ENCODE measurements at places on chromosomes 11 and 22.

- H3K36me3 ChIP-seq = no peaks in the 10 kb centered on the region
- H3K27ac ChIP-seq = no peak overlapping the region
- no peaks in the 10 kb centered on the region for H3K4me1 ChIP-seq
- no peaks in the 10 kb centered on the region for H3K27me3 ChIP-seq
- no peak for DNase-seq
- no peak overlapping the region for H3K4me3 ChIP-seq
These were observed 41.3 kb downstream of the NEU3 start for GRCh38 chr11:75029836-75030631.

DNA sequence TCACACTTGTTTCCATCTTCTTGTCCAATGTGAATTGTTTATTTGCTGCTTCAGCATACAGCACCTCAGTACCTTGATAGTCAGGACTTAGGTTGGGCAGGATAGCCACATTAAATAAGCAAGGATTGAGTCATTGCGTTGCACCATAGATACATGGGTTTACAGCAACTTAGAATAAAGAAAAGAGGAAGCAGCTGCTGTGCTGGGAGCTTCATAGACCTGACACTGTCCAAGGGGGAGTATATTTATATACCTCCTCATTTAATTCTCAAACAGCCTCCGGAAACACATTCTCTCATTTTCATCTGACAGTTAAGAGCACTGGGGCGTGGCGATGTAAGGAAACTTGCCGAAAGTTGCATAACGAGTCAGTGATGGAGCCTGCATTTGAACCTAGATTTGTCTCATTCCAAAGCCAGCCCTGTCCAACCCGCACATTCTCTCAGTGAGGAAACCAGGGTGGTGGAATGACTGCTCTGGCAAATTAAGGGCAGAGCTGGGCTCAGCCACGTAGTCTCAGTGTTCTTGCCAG lies 42.2 kb downstream of the UBASH3B start:
- peak overlapping the region; percentile 92 for H3K27ac ChIP-seq
- H3K4me1 ChIP-seq = peaks cover 52% of the 10 kb centered on the region
- H3K27me3 ChIP-seq = no peaks in the 10 kb centered on the region
- H3K4me3 ChIP-seq = peak overlapping the region; percentile 46

- H3K36me3 ChIP-seq = no peaks in the 10 kb centered on the region
- H3K4me3 ChIP-seq = no peak overlapping the region
- H3K27me3 ChIP-seq = peaks cover 10% of the 10 kb centered on the region
These were observed 5.5 kb upstream of the GAB4 start for GRCh38 chr22:17013396-17014100.

GRCh38 chr22:42154293-42155052 lies 23.9 kb upstream of the CYP2D6 start:
- no peak for DNase-seq
- no peak overlapping the region for H3K27ac ChIP-seq
- H3K27me3 ChIP-seq = no peaks in the 10 kb centered on the region
- peaks cover 9% of the 10 kb centered on the region for H3K36me3 ChIP-seq
- no peaks in the 10 kb centered on the region for H3K4me1 ChIP-seq
- no peak overlapping the region for H3K4me3 ChIP-seq

DNA sequence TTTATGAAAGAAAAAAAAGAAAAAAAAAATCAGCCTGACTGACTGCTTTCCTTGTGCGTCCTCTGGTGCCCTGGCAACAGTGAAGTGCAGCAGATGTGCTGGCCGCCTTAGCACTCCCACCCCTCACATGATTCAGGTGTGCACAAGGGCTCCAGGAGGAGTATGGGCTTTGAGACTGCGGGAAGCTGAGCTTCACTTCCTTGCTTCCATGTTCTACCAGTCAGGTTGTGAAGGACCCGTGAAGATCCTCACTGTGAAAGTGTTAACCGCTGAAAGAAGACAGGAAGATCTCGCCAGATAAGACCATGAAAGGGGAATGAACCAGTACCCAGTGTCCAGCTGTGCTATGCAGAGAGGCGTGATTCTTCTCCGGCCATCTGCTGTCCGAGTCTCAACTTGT lies 48.2 kb downstream of the HIRA start:
- H3K36me3 ChIP-seq = peaks cover 53% of the 10 kb centered on the region
- H3K27ac ChIP-seq = no peak overlapping the region
- no peak for DNase-seq
- no peak overlapping the region for H3K4me3 ChIP-seq
- no peaks in the 10 kb centered on the region for H3K4me1 ChIP-seq

DNA sequence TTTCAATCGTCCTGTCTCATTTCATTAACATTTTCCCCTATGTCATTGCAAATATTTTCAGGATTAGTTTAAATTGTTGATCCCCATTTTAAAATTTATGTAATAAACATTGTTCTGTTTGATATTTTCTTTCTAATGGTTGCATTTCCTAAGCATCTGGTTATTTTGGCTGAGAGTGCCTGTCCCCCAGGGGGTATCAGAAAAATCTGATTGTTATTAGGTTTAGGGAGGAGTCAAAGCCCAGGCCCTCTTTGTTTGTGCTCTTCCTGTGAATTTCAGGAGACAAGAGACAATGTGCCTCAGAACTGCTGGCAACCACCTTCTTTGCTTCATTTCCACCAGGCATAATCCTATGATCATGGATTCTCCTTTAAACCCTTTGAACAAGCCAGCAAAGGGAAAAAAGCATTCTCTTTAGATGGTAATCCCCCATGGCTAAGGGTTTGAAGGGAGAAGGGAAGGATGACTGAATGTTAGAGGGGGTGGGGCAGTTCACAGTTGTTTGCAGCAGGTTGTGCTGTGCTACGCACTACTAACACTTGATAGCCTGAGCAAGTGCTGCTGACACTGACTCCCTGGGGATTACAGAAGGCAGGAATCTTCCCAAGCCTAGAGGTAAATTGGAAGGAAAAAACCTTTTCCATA lies 462.4 kb upstream of the LRRC4C start:
- no peak for DNase-seq
- no peak overlapping the region for H3K27ac ChIP-seq
- H3K36me3 ChIP-seq = no peaks in the 10 kb centered on the region
- H3K4me3 ChIP-seq = no peak overlapping the region

DNA sequence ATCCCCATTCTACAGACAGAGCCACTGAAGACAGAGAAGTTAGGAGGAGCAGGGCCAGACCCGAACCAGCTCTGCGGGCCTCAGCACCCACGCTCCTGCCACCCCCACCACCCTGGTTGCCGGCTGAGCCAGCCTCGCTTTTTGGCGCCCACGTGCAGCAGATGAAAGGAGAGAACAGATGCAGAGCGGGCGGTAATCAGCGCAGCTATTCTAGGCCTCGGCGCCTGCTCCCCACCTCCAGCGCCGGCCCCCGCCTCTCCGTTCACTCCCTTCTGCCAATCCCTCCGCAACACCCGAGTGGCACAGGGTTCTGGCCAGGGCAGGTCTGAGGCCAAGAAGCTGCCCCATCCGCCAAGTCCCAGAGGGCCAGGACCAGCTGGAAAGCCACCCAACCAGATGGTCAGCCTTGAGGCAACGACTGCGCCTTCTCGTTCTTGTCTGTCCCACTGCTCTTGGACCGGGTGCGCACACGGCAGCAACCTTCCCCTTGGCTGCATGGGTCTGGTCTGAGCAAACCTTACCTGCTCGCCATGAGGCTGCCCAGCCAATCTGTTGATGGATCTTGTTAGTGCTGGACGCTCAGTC lies 16.8 kb downstream of the DNAL4 start:
- no peak overlapping the region for H3K4me3 ChIP-seq
- H3K36me3 ChIP-seq = no peaks in the 10 kb centered on the region
- no peaks in the 10 kb centered on the region for H3K27me3 ChIP-seq

GRCh38 chr11:45025716-45026492 lies 75.2 kb upstream of the TP53I11 start:
- no peak overlapping the region for H3K27ac ChIP-seq
- DNase-seq = no peak
- peaks cover 10% of the 10 kb centered on the region for H3K4me1 ChIP-seq
- no peaks in the 10 kb centered on the region for H3K36me3 ChIP-seq

GRCh38 chr11:13016415-13016814 lies 7.3 kb downstream of the RASSF10 start:
- peaks cover 46% of the 10 kb centered on the region for H3K27me3 ChIP-seq
- H3K4me3 ChIP-seq = no peak overlapping the region
- H3K4me1 ChIP-seq = no peaks in the 10 kb centered on the region
- no peak for DNase-seq

GRCh38 chr11:95575517-95575916 lies 214.1 kb downstream of the FAM76B start:
- no peak overlapping the region for H3K27ac ChIP-seq
- no peaks in the 10 kb centered on the region for H3K4me1 ChIP-seq
- H3K27me3 ChIP-seq = no peaks in the 10 kb centered on the region
- no peak overlapping the region for H3K4me3 ChIP-seq
- no peaks in the 10 kb centered on the region for H3K36me3 ChIP-seq

DNA sequence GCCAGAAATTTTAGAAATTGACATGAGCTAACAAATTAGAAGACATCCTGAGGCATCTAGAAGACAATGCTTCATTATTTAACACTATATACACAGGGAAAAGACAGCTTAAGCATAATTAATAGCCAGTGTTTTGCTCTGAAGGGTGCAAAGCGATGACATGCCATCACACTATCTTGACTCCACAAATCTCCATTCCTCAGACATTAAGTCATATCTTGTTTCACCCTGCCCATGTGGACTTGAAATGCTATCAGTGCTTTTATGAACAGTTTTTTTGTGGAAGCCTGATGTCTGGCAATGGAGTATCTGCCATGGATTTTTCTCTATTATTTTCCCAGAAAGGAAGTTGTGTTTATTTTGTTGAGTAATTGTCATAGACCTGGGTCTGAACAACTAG lies 2.3 kb downstream of the CARD18 start:
- no peak for DNase-seq
- no peak overlapping the region for H3K4me3 ChIP-seq
- no peaks in the 10 kb centered on the region for H3K36me3 ChIP-seq

- no peak for DNase-seq
- H3K27ac ChIP-seq = no peak overlapping the region
- H3K36me3 ChIP-seq = no peaks in the 10 kb centered on the region
- H3K27me3 ChIP-seq = peaks cover 3% of the 10 kb centered on the region
- no peak overlapping the region for H3K4me3 ChIP-seq
- no peaks in the 10 kb centered on the region for H3K4me1 ChIP-seq
These were observed 9.2 kb downstream of the OR8B4 start for GRCh38 chr11:124415356-124415923.

- H3K27ac ChIP-seq = no peak overlapping the region
- H3K4me1 ChIP-seq = no peaks in the 10 kb centered on the region
- no peak for DNase-seq
- no peaks in the 10 kb centered on the region for H3K27me3 ChIP-seq
These were observed 675.3 kb downstream of the BRD1 start for GRCh38 chr22:49152127-49152938.

DNA sequence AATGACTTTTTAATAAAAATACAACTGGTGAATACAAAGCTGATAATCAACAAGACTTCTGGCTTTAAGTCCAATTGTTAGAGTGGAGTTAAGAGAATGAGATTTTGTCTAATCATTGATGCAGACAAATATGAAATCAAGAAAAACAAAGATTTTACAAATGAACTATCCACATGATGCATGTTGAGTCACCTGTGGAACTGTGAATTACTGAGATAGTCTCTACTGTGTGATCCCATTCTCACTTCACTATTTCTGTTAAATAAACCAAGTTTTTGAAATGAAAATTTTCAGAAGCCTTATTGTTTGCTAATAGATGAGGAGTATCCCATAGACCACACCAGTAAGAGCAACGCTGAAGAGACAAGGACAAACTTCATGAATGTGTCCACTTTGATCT lies 8.4 kb upstream of the CTSC start:
- no peak for DNase-seq
- H3K27ac ChIP-seq = no peak overlapping the region
- no peaks in the 10 kb centered on the region for H3K27me3 ChIP-seq
- H3K4me1 ChIP-seq = peaks cover 27% of the 10 kb centered on the region

GRCh38 chr22:36806835-36807234 lies 10.0 kb downstream of the PVALB start:
- H3K36me3 ChIP-seq = no peaks in the 10 kb centered on the region
- DNase-seq = no peak
- peaks cover 6% of the 10 kb centered on the region for H3K4me1 ChIP-seq
- H3K27ac ChIP-seq = no peak overlapping the region
- no peak overlapping the region for H3K4me3 ChIP-seq

DNA sequence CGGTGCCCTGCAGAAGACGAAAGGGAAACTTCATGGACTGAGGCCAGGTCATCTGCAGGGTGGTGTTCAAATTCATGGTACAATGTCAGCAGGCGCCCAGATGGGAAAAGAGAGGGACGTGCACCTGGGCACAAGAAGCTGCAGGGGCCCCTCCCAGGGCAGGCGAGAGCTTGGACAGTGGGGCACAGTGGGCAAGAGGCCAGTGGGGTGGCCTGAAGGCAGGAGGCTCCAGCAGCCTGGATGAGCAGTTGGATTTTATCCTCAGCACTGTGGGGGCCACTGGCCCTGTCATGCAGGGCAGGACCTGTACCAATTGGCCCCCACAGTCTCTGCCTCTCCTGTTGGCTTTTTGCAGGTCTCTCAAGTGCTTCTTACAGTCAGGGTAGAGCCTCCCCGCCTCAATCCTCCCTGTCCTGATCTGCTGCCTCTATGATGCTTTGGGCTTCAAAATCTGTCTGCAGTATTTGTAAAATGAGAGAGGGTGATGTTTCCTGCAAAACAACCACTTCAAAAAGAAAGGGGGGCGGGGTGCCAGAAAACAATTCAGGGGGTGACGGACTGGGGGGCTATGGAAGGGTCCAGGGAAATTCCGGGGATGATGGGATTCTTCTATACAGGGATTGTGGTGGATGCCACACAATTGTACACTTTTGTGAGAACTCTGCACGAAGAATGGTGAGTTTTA lies 1.7 kb upstream of the BID start:
- peak overlapping the region; percentile 93 for H3K27ac ChIP-seq
- H3K4me3 ChIP-seq = peak overlapping the region; percentile 86
- DNase-seq = no peak
- peaks cover 25% of the 10 kb centered on the region for H3K27me3 ChIP-seq

- H3K4me1 ChIP-seq = no peaks in the 10 kb centered on the region
- H3K36me3 ChIP-seq = no peaks in the 10 kb centered on the region
- DNase-seq = no peak
- no peak overlapping the region for H3K27ac ChIP-seq
- no peak overlapping the region for H3K4me3 ChIP-seq
- H3K27me3 ChIP-seq = no peaks in the 10 kb centered on the region
These were observed 346.4 kb upstream of the CNTN5 start for GRCh38 chr11:98674390-98674789.

DNA sequence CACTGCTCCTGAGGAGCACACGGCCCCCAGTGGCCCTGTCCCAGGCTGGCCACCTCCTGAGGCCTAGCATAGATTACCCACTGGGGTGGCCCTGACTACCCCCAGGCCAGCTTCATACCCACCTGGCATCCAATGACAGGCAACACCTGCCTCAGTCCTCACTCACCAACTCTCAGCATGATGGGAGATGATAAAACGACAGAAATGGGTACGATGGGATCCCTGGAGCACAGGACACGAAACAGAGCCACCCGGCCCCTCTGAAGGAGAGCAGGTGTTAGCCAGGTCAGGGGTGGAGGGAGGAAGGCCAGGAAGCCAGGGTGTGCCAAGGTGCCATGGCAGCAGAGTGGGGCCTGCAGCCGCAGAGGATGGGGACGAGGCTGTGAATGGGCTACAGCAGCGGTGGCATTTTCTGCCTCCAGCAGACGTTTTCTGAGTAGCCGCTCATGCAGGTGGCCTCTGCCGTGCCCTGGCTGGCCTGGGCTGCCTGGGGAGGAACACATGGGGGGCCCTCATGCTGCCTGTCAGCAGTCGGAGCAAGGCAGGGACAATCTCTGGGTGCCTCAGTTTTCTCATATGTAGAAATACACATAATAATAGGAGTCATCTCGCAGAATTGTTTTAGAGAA lies 50.2 kb upstream of the FGF3 start:
- H3K4me3 ChIP-seq = no peak overlapping the region
- H3K27me3 ChIP-seq = peaks cover 1% of the 10 kb centered on the region
- no peaks in the 10 kb centered on the region for H3K4me1 ChIP-seq
- no peak overlapping the region for H3K27ac ChIP-seq
- DNase-seq = no peak
- H3K36me3 ChIP-seq = no peaks in the 10 kb centered on the region

All from activated CD4-positive, alpha-beta memory T cell treated with anti-CD3 and anti-CD28 coated beads, Interleukin-2, amount 10 ng/mL, durations not matched to agents 7 days and 5 days (primary cell).